ENCODE measurements at places on chromosomes 3 and 15.

GRCh38 chr3:133490468-133491351 is 82.8 kb upstream of the CDV3 start:
- peak; percentile 68 for DNase-seq

DNA sequence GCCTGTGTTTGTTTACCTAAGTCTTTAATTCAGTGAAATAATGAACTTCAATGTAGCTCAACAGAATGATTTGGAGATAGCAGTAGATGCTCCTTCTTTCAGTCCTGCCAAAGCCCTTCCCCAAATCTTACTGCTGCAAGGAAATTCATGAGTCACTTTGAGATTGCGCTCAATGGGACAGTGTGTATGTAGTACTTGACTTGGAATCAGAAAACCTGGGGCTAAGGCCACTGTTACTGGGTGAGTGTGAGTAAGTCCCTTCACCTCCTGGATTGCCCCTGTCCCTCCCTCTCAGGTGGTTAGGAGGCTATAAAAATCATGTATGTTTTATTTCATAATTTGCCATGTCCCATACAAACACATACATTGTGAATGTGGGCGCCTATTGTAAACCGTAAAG is 29.9 kb downstream of the ATP13A5 start:
- DNase-seq = no peak

GRCh38 chr15:66572146-66572545 is 6.3 kb upstream of the LCTL start:
- DNase-seq = no peak

DNA sequence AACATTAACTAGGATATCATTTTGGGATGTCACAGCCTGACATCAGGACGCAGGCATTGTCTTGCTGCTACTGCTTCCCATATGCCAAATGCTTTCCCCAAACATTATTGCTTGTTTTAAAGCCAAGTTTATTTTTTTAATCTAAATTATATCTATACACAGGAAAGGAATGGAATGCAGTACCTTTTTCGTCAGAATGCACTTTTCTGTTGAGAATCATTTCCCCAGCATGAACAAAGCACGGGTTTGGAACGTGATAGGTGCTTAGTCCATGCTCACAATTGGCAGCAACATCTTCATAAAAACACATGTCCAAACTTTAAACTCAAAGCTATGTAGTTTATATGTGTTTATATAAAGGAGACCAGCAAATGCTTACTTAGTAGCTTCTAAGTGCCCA is 26.1 kb downstream of the PXK start:
- no peak for DNase-seq

DNA sequence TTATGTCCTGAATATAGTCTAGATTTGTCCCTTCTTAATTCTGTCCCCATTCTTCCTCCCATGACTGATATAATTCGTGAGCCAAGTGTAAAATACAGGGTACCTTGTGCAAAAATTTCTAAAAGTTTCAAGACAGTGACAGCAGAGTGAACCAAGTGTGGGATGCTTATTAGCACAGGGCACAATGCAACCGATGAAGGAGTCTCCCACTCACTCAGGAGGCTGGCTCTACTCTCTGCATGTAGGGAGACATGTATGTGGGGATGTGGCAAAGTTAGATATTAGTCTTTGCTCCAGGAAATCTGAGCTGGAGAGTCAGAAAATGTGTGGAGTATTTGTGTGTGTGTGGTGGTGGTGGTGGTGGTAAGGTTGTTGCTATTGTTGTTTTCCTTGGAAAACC is 305.9 kb downstream of the CHL1 start:
- no peak for DNase-seq

DNA sequence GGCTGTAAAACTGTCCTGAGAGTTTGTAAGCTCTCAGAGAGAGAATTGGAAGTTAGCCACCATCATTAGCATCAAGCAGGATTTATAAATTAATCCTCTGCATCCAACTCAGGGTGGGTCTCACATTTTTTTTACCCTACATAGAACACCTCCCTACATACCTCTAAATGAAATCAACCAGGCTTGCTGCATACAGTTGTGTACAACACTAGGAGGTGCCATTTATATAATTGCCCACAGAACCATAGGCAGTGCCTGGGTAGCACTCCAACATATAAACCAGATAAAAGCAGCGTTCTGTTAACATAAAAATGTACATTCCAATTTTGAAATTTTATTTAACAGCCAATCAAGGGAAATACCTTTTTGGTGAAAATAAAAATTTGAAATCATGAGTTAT is 48.2 kb upstream of the SELENOK start:
- DNase-seq = no peak

- DNase-seq = no peak
These were observed 306.8 kb downstream of the EPHA3 start for GRCh38 chr3:89414270-89414669.

GRCh38 chr3:187015903-187016638 is 85.7 kb downstream of the ST6GAL1 start:
- no peak for DNase-seq

DNA sequence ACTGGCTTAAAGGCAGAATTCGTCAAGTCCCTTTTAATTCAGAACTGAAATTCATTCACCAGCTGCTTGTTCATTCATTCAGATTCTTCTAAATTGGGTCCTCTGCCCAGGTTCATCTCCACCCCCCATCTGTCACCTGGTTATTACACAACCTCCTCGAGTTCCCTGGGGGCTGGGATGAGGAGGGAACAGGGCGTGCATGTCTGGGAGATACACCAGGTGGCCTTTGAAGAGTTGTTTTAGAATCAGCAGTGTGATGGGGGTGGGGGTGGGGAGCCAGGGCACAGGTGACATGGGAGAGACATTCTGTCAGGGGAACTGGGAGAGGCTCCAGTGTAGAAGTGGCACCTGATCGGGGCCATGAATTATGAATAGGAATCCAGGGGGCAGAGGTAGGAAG is 8.2 kb downstream of the SNX33 start:
- no peak for DNase-seq

GRCh38 chr3:52533623-52534280 is at the start of gene NT5DC2:
Gene NT5DC2, minus strand, starts transcription at chr3:52533857. Its CDS starts 120 bp downstream, at chr3:52533737.
- DNase-seq = peak; percentile 71

DNA sequence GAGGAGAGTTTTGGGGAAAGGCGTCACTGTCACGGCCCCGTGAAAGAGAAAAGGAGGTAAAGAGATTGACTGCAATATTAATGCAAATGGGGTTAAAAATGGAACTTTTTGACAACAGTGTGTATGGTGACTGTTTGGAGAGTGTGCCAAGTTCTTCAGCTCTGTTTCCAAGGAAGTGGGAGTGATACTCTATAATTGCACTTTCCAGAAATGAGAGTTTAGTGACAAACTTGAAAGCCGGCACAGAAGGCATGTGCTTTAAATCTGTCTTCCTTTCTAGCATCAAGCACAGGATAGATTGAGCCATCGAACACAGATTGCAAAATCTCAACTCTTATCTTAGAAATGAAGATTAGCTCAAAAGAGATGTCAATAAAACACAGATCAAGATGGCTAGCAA is 51.9 kb upstream of the SNRPA1 start:
- no peak for DNase-seq

GRCh38 chr3:133821767-133822638 is 16.4 kb downstream of the SRPRB start:
- no peak for DNase-seq

DNA sequence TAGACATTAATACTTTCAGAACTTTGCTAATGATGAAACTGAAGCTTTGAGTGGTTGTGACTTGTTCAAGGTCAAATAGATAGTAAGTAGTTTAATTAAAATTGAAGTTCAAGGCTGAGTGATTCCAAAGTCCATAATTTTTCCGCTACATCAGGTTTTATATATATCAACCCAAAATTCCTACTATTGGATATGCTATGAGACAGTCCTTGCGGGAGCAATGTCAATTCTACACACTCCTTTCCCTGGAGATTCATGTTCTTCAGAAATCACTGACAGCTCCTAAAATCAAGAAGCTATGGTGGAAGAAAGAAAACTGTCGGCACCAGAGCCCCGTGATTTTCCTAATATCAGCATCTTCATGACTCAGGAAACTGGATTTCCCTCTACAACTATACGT is 167.6 kb downstream of the EPHA3 start:
- DNase-seq = no peak

DNA sequence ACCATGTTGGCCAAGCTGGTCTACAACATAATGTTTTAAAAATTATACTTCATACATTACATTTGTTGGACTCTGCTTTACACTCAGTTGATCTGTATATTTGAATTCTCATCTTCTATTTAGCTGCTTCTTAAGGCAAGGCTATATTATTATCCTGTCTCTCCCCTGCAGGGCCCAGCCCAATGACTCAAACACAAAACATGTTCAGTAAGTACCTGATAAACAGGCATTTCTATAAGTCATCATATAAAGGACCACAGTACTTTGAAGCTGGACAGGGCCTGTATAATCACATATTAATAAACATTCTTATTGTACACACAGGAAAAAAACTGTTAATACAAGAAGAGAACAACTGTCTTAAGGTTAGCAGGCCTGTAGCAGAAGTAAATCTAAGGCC is 36.2 kb downstream of the NGLY1 start:
- DNase-seq = no peak

DNA sequence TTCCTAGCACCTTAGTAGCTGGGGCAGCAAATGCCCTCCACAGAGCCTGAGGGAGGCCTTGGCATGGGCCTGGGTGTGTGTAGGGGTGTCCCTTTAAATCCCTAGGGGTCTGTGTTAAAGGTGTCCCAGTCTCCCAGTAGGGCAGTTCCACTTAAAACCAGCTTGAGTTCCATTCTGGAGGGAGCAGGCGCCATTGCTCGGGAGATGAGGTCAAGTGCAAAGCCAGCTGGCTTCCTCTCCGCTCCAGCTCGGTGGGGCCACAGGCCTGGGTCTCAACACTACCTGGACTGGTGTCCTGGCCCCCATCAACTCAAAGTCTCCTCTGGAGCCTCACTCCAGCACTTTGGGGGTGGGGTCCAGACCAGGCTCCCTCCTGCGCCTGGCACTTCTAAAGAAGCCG is 25.2 kb downstream of the FEM1B start:
- DNase-seq = no peak

- DNase-seq = no peak
These were observed 125.8 kb downstream of the TNIK start for GRCh38 chr3:171334465-171334811.

DNA sequence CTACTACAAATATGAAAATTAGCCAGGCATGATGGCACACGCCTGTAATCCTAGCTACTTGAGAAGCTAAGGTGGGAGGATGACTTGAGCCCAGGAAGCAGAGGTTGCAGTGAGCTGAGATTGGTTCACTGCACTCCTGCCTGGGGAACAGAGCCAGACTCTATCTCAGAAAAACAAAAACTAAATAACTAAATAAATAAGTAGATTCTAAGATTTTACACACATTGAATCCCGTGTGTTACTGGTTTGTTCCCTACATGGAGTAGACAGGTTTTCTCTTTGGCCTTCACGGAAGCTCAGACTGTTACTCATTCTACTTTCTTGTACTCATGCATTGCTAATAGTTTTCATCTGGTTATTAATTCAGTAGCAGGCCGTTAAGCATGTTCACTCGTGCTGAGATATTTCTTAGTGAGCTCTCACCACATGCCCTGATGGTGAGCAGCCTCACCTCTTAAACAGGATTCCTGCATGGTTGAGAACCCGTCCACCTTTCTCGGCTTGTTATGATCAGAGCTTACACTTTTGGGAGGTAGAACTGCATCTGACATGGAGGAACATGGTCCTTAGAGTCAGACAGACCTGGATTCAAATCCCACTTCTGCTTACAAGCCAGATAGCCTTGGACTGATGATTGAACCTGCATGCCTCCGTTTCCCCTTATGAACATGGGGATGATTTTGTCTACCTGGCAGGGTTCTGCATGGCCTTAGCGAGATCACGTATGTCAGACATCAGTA is 49.1 kb downstream of the CMTM7 start:
- no peak for DNase-seq

- DNase-seq = no peak
These were observed 248.2 kb downstream of the UNC13C start for GRCh38 chr15:54226455-54226854.

DNA sequence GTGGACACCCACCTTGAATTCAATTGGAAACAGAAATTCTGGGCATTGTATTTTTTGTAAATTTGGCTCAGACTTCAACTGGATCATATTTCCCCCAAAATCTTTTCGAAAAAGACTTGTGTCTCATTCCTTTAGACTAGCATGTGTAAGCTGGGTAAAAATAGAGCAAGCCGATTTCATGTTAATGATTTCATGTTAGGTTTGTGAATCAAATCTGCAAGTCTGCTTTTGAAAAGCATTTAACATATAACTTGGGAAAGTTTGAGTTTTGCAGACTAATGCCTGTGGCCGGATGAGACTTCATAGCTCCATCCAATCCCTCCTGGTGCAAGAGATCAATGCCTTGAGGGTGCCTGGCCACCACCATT is 64.5 kb downstream of the FLNB start:
- no peak for DNase-seq
